IPS-NIHi11 (cell line): ENCODE measurements at places on chromosomes 4 and X.

GRCh38 chr4:14862891-14863290 is 139.4 kb upstream of the CPEB2 start:
- DNase-seq = peak; percentile 33

- DNase-seq = no peak
These were observed 54.0 kb upstream of the PGRMC2 start for GRCh38 chr4:128341634-128342033.

DNA sequence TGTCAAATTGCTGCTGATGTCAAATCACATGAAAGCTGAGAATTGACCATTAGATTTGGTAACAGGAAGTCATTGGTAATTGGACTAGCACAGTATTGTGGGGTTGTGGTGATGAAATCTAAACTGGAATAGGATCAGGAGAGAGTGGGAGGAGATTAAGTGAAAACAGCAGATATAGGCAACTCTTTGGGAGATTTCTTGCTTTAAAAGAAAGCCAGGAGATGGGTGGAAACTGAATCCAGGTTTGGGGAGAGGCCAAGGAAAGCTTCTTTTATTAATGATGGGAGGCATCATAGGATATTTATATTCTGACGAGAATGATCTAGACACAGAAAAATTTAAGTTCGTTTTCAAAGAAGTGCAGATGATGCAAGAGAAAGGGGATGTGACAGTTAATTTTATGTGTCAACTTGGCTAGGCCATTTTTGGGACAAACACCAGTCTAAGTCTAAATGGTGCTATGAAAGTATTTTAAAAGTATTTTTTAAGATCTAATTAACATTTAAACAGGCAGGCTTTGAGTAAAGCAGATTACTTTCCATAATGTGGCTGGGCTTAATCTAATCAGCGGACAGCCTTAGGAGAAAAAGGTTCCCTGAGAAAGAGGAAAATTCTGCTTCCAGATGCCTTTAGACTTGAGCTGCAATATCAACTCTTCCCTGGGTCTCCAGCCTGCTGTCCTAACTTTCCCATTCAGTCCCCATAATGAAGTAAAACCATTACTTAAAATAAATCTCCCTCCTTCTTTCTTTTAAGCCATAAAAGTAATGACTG is 24.7 kb downstream of the SEC24D start:
- DNase-seq = no peak

DNA sequence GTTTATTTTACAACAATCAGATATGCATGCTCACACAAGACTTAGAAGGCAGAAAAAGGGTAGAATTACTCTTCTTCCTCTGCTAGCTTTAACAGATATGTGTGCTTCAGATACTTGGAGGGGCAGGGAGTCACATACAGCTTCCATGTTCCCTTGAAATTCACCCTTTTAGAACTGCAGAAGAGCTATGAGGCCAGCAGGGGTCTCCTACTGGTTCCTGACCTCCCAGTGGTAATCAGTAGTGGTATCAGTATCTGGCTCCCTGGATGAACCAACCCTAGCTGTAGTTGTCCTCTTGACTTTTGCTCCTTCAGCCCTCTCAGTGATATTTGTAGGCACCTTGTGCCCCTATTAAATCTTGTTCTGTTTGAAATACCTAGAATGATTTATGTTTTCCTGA is 81.5 kb downstream of the RCHY1 start:
- DNase-seq = peak; percentile 53

DNA sequence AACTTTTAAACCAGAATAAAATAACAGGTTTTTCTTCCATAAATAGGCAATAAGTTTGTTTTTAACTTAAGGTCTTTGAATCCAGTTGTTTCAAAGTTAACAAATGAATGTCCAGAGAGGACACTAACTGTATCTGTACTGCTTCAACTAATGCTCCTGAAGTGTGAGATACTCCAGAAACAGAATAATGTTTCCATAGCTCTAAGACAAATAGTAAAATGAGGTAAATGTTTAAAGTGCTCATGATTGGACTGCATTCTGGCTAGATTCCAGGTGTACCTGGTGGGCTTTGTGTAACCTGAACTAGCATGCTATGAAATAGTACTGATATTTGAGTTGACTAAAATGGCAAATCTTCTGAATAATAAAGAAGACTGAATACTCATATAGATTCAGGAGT is 51.7 kb downstream of the METTL14 start:
- DNase-seq = no peak

GRCh38 chr4:76309939-76310550 is 3.5 kb downstream of the STBD1 start:
- DNase-seq = no peak

DNA sequence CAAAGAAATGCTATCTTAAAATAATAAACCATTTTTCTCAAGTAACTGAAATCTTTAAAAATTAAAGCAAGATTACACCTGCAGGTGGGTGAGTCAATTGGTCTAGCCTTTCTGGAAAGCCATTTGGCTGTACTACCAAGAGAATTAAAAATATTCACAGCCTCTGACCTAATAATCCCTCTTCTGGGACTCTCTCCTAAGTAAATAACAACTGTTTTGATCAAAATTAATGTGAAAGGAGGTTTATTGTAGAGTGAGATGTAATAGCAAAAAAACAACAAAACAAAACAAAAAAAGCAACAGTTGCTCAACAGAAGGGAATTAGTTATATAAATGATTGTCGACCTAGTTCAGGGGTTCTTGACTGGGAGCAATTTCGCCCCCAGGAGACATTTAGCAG is 89.0 kb downstream of the GEMIN8 start:
- DNase-seq = no peak

DNA sequence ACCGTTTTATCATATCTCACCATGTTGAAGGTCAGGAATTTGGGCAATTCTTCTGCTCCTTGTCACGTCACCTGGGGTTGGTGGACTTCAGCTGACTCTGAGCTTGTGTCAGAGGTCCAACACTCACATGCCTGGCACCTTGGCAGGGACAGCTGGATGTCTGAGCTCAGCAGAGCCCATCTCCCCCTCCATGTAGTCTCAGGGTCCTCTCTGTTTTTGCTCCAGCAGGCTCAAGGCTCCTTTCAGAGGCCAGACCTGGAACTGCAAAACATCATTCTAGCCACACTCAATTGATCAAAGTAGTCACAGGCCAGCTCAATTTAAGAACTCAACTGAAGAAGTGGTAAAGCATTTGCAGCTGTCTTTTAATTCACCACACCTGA is 45.4 kb downstream of the EDNRA start:
- peak; percentile 25 for DNase-seq
